ENCODE measurements at places on chromosomes 5 and 9.

DNA sequence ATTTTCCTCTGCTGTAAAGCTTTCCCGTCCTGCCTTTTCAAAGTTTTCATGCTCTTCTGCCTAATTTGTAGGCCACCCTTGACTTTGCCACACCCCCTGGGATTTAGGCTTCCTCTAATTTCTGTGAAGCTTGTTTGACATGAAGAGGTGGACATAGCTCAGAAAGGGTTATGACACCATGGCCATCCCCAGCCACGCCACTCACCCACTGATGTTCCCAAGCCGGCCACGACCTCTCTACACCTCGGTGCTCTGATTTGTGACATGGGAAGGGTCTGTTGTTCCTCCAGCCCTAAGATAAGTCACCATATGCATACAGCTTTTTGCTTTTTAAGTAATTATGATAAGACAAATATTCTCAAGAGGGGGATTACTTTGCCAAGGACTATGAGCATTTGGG lies 139.5 kb downstream of the BARX1 start:
- DNase-seq = no peak

DNA sequence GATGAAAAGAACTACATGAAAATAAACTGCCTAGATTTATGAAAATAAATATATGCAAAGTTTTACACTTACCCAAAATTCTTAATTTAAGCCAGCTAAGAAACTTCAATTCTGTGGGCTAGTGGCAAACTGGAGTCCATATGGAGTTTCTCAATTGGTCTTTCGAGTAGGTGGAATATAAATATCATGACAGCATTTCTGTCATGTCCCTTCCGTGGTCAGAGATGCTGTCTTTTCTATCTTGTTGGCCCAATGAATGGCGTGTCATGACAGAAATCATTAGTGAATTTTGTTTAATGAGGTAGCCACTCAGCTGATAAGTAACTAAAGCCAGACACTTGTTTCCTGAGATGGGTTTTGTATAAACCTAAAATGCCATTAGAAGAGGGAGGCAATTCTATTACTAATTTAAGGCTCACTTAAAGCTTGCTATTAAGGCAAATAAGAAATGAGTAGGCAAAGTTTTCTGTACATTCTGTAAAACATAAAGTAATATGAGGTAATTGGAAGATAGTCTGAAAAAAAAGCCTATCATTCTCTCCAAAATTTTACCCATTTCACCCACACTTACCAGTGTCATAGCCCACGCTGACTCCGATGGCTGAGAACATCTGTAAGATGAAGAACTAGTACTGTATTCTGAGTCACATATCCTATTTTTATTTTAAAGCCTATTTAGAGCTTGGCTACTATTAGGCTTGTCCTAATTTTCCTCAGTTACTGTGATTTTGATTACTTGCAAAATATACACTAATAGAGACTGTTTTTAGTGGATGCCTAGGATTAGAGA lies 419.3 kb upstream of the MEF2C start:
- DNase-seq = no peak

GRCh38 chr9:78783743-78784142 lies 486.8 kb downstream of the PSAT1 start:
- DNase-seq = no peak

DNA sequence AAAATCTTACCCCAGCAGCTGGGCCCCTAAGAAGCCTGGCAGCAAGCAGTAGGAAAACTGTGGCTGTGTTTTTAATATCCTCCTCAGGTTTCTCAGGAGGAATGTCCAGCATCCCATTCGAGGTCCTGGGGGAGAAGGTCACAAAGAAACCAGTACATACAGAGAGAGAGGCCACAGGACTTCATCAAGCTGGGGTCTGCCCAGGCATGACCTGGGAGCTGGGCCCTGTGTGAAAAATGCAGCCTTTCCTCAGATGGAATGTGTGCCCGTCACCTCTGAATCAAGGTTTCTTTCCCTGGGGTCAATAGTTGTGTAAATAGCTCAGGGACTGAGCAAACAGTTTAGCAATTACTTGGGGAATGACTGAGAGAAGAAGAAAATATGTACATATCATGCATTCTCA lies 33.9 kb upstream of the RAD23B start:
- no peak for DNase-seq

GRCh38 chr5:88558366-88558765 lies 289.7 kb upstream of the TMEM161B start:
- no peak for DNase-seq

GRCh38 chr5:59798862-59799667 lies 94.5 kb downstream of the PDE4D start:
- DNase-seq = no peak

DNA sequence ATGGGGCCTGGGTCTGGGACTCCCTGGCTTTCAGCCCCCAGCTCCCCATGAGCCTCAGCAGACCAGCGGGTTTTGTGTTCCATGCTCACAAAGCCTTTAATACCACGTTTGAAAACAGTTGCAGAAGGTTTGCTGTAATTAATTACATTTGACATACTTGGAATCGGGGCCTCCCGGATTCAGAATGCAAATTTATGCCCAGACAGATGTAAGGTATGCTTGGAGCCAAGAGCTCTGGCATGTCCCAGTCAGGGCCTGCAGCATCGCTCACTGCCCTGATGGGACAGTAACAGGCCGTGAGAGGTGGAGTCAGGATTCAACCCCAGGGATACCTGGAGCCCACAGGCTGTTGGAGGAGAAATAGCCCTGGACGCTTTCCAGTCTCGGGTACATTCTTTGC lies 12.2 kb downstream of the ZNF618 start:
- no peak for DNase-seq

GRCh38 chr5:81776258-81776657 lies 25.4 kb upstream of the SSBP2 start:
- no peak for DNase-seq

DNA sequence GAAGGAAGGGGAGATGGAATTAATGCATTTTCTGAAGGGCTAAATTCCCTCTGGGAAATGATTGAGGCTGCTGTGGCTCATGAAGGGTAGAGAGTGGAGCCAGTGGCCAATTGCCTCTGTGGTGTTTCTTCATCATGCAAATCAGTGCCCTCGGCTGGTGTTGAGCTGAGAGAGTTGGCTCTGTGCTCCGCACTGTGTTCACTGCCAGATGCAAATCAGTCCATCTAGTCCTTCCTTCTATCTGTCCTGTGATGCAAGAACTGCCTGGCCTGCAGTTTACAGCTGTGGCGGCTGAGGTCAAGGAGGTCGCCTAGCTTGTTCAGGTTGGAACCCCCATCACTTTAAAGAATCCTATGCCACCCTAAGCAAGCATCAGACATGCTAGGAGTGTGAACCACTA lies 6.0 kb downstream of the TMEM171 start:
- DNase-seq = peak; percentile 75
